Activated CD4-positive, alpha-beta memory T cell treated with anti-CD3 and anti-CD28 coated beads, Interleukin-2, amount 10 ng/mL, durations not matched to agents 7 days and 5 days (primary cell): ENCODE measurements at places on chromosomes 3 and 15. TPM values are rescaled to one million over a fixed set of nuclear protein-coding genes. Genes with fewer than 3 reads are reported as not detected.

GRCh38 chr15:82111918-82112317 lies 66.1 kb upstream of the MEX3B start:
- H3K27me3 ChIP-seq, result no peaks in the 10 kb centered on the region
- no peaks in the 10 kb centered on the region for H3K4me1 ChIP-seq
- DNase-seq, result no peak

PIERCE2 gene
- not detected for total RNA-seq

- no peak overlapping the region for H3K4me3 ChIP-seq
- peaks cover 2% of the 10 kb centered on the region for H3K27me3 ChIP-seq
- no peak for DNase-seq
- H3K27ac ChIP-seq, result no peak overlapping the region
- peaks cover 7% of the 10 kb centered on the region for H3K4me1 ChIP-seq
Observed at GRCh38 chr15:92523176-92523575, 129.5 kb downstream of the ST8SIA2 start.

SCAANT1 gene
- not detected for total RNA-seq

ENTPD3 gene
- not detected for total RNA-seq

- H3K4me3 ChIP-seq, result no peak overlapping the region
- H3K27me3 ChIP-seq, result no peaks in the 10 kb centered on the region
- peaks cover 26% of the 10 kb centered on the region for H3K36me3 ChIP-seq
Observed at GRCh38 chr3:188254520-188255070, 100.6 kb downstream of the LPP start.

DNA sequence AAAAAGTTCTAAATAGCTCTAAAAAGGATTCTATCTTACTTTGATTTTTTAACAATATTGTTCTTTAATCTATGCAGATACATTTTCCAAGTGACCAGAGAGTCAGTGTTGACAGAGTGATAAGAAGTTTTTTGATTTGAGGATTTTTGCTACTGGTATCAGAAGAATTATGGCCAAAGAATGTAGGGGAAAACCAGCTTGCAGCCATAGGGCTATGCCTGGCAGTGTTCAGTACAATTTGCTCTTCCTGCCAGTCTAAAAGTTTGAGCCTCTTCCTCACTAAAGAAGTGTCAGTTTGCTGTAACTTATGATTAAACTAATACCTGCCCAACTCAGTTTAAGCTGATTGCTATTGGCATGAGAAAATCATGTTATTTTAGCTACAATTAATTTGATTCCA lies 35.3 kb upstream of the FSIP1 start:
- no peak for DNase-seq
- peaks cover 12% of the 10 kb centered on the region for H3K27me3 ChIP-seq
- H3K27ac ChIP-seq, result no peak overlapping the region

DNA sequence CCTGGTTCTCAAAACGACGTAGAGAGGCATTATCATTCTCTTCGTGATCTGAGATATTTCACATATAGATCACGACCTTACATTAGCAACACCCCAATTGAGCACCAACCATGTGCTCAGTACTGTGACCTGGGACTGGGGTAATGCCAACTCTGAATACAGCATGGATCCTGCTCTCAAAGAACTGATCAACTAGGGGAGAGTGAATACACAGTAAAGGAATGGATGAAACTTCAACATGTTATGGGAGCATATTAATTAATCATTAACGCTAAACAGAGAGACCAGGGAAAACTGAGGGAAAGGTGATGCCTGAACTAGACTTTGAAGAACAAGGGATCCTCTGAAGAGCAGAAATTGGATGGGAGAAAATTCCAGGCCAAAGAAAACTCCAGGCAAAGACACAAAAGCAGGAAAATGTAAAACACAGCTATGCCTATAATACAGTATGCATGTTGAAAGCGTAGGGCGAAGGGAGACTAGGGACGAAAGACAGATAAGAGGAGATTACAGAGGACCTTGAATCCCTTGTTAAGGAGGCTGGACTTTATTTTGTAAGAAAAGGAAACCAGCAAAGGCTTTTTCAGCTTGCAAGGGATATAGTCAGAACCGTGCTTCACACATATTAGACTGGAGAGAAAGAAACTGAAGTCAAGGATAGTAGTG lies 105.7 kb downstream of the ANO10 start:
- H3K4me1 ChIP-seq, result peaks cover 7% of the 10 kb centered on the region
- H3K4me3 ChIP-seq, result no peak overlapping the region
- H3K27me3 ChIP-seq, result no peaks in the 10 kb centered on the region
- peaks cover 20% of the 10 kb centered on the region for H3K36me3 ChIP-seq
- no peak for DNase-seq

IL16 gene
- total RNA-seq, result 200 TPM

DNA sequence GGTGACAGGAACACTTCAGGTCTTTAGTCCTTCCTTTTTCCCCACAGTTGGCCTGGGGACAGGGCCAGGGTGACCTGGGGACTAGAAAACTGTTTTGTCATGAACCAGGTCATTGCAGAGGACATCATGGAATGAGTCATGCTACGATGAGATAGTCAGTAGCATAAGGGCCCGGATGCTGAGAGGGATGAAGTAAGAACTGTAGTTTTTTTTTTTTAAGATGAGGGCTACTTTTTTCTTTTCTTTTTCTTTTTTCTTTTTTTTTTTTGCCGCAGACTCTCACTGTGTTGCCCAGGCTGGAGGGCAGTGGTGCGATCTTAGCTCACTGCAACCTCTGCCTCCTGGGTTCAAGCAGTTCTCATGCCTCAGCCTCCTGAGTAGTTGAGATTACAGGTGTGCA lies 8.0 kb downstream of the MAP2K5 start:
- H3K4me1 ChIP-seq, result no peaks in the 10 kb centered on the region
- DNase-seq, result no peak
- H3K4me3 ChIP-seq, result no peak overlapping the region

GRCh38 chr3:112074616-112075497 lies 11.3 kb upstream of the C3orf52 start:
- H3K4me3 ChIP-seq, result peak overlapping the region; percentile 42
- peaks cover 15% of the 10 kb centered on the region for H3K36me3 ChIP-seq
- DNase-seq, result peak; percentile 52
- peak overlapping the region; percentile 40 for H3K27ac ChIP-seq
- peaks cover 2% of the 10 kb centered on the region for H3K27me3 ChIP-seq

CFAP100 gene
- not detected for total RNA-seq

GPR176 gene
- total RNA-seq, result 0.13 TPM

TLR9 gene
- total RNA-seq, result 0.55 TPM

DNA sequence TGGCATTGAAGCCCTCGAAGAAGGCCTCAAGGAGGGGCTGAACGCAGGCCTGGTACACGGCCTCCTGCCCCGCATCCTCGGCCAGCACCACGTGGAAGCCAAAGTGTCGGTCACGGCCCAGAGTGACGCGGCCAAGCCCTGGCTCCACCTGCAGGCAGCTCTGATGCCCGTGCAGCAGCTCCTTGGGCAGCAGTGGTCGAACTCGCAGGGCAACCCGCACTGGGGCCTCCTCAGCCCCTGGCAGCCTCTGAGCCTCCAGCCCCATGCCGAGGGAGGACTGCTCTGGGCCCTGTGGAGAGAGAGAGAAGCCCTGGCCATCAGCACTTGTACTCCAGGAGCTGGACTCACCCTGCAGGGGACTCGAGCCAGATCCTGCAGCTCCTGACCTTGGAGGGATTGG lies 2.6 kb downstream of the KIF7 start:
- H3K36me3 ChIP-seq, result no peaks in the 10 kb centered on the region
- peaks cover 14% of the 10 kb centered on the region for H3K4me1 ChIP-seq
- DNase-seq, result no peak
- H3K4me3 ChIP-seq, result no peak overlapping the region
- no peak overlapping the region for H3K27ac ChIP-seq

DNA sequence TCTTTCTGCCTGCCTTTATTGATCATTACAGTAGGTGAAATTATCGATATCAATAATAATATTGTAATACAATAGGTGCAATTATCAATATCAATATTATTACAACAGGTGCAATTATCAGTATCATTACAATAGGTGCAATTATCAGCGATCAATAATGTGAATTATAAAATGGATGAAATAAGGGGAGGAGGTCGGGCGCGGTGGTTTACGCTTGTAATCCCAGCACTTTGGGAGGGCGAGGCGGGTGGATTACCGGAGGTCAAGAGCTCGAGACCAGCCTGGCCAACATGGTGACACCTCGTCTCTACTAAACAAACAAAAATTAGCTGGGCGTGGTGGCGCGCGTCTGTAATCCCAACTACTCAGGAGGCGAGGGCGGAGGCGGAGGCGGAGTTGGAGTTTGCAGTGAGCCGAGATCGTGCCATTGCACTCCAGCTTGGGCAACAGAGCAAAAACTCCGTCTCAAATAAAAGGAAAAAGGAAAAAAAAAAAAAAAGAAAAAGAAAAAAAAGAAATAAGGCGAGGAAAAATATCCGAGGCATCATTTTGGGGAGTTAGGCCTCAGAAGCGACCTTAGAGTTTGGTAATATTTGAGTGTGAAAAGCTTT lies 611 bp upstream of the BNIP2 start:
- peak overlapping the region; percentile 93 for H3K4me3 ChIP-seq
- DNase-seq, result peak; percentile 82
- peak overlapping the region; percentile 96 for H3K27ac ChIP-seq

- H3K27ac ChIP-seq, result peak overlapping the region; percentile 84
- H3K4me3 ChIP-seq, result peak overlapping the region; percentile 84
- peak; percentile 62 for DNase-seq
Observed at GRCh38 chr15:24956111-24956838, 1.5 kb downstream of the SNRPN start.

- no peaks in the 10 kb centered on the region for H3K27me3 ChIP-seq
- peak; percentile 58 for DNase-seq
- peak overlapping the region; percentile 93 for H3K27ac ChIP-seq
- H3K36me3 ChIP-seq, result peaks cover 50% of the 10 kb centered on the region
- peak overlapping the region; percentile 35 for H3K4me3 ChIP-seq
Observed at GRCh38 chr3:184334470-184335158, 2.8 kb upstream of the FAM131A start.

PAQR5 gene
- total RNA-seq, result not detected

PATL2 gene
- 36.8 TPM for total RNA-seq

- peak overlapping the region; percentile 82 for H3K27ac ChIP-seq
- no peak overlapping the region for H3K4me3 ChIP-seq
- no peaks in the 10 kb centered on the region for H3K36me3 ChIP-seq
- H3K4me1 ChIP-seq, result peaks cover 50% of the 10 kb centered on the region
Observed at GRCh38 chr15:84598250-84598649, 2.6 kb upstream of the ZSCAN2 start.

GRCh38 chr3:59289831-59290230 lies 240.0 kb upstream of the CFAP20DC start:
- no peaks in the 10 kb centered on the region for H3K36me3 ChIP-seq
- H3K4me3 ChIP-seq, result no peak overlapping the region
- no peak overlapping the region for H3K27ac ChIP-seq
- no peaks in the 10 kb centered on the region for H3K27me3 ChIP-seq
- peaks cover 31% of the 10 kb centered on the region for H3K4me1 ChIP-seq

- H3K27me3 ChIP-seq, result peaks cover 11% of the 10 kb centered on the region
- H3K4me3 ChIP-seq, result no peak overlapping the region
- no peaks in the 10 kb centered on the region for H3K36me3 ChIP-seq
- no peak overlapping the region for H3K27ac ChIP-seq
- no peaks in the 10 kb centered on the region for H3K4me1 ChIP-seq
- DNase-seq, result no peak
Observed at GRCh38 chr3:102174312-102174712, 260.5 kb upstream of the ZPLD1 start.

GALNT15 gene
- total RNA-seq, result not detected

DNA sequence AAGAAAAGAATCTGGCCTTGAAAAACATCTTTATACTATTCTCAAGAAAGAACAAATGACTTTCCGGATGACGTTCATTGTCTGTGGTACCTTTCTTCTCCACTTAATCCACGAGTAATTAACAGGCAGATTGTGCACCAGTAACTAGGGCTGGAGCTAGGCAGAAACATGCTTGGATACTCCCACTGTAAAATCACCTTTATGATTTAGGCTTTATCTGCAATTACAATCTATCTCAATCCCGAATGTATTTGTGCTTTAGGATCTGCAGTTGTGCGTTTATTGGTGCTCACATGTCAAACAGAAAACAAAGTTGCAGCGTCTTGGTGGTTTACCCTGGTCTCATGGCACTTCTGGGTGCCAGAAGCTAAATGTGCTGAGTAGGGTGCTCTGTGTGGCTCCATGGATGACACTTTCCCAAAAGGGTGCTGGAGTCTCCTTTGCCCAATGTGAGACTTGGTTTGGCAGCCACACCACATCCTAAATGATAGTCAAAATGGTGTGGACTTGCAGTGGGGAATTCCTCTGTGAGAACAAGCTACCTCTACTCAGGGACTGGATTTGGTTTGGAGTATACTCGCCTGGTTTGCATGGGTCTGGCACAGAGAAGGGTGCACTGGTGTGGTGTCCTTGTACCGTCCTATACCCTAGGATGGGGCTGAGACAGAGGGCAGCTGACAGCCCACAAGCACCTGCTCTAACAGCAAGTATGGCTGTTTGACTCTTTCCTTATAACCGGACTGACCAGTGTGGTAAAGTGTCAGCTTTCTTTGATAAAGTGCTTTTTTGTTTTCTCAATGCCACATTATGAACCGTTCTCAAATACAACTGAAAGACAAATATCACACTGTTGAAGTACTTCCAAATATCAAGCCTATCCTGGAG lies 7.7 kb downstream of the SERP1 start:
- no peak for DNase-seq
- H3K4me1 ChIP-seq, result peaks cover 21% of the 10 kb centered on the region
- H3K27me3 ChIP-seq, result no peaks in the 10 kb centered on the region
- no peak overlapping the region for H3K4me3 ChIP-seq
- no peak overlapping the region for H3K27ac ChIP-seq

DNA sequence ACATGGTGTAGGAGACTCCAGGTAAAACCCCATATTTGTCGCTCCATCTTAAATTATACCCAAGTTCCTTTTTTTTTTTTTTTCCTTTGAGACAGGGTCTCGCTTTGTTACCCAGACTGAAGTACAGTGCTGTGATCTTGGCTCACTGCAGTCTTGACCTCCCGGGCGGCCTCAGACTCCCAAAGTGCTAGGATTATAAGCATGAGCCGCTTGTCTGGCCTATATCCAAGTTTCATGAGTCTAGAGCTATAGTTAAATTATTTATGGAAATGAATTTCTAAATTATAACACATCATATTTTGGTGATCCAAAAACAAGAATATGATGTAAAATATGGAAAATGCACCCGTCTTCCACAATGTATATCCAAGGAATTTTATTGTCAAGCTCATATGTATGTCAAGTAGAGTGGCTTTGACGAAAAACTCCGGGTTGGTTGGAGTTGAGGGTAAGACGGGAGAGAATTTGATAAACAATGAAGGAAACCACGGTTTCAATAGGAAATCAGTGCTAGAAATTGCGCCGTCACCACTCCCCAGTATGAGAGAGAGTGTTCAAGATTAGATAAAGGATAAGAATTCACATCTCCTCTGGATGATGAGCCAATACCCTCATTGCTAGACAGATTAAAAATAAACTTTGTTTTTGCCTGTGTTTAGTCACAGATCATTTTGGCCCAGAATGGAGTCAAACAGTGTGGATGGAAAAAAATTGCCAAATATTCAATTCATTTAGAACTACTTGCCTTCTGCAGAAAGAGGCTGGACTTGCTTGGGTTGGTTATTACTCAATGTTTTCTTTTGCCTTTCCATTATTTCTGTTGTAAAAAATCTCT lies 209.2 kb upstream of the NR2F2 start:
- no peak overlapping the region for H3K4me3 ChIP-seq
- DNase-seq, result no peak
- no peaks in the 10 kb centered on the region for H3K27me3 ChIP-seq
- no peaks in the 10 kb centered on the region for H3K4me1 ChIP-seq
